ENCODE measurements at places on chromosomes 7 and 10.

DNA sequence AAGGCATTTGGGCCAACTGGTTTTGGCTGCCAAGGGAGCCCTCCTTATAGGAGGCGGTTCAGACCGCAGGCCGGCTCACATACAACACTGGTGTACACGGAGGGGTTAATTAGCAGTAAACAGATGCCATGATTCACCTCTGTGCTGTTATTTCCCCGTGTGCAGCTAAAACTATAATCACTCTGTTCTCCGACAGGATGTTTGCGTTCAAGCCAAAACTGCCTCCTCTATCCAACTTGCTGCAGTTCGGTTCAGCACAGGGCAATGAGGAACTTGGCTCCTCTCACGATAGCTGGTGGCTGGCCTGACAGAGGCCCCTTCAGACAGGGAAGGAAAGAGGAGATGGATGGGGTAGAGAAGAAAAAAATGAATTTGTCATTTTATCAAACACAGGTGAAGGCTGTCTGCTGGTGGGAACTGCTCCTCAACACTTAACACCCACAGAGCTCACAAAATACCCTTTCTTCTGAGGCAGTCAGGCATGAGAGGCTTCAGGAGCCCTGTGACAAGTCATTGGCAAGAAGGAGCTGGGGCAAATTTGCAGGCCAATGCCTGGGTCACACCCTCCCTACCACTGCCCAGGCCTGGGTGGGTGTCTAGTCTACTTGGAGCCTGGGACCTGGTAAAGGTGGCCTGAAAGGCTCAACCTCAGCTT, 24.0 kb downstream of the KCNMA1 start:
- no peak for DNase-seq

DNA sequence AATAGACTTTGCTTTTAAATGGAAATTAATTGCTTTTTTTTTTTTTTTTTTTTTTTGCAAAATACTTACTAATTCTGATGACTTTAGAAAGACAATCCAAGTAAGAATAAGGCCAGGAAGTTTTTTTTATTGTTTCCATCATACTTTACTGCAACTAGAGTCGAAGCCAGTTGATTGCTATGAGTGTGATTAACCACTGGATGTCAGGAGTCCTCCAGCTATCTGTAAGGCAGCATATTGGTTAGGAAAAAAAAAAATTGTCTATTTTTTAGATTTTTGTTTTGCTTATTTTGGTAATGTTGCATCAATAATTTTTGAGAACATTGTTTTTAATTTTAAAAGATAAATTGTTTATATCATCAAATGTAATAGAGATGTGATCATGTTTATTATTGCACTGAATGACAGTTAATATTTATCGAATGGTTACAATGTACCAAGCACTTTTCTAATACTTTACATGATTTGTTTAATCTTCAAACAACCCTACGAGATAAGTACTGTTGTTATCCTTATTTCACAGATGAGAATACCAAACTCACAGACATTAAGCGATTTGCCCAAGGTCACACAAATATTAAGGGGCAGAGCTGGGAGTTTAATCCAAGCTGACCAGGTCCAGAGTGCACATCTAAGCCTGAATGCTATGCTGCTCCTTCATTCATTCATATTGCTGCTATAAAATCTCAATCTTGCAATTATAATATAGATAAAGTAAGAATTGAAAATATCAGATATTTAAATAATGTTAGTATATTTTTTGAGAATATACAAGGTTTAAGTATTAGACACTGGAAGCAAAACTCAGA, 19.9 kb upstream of the LMOD2 start:
- DNase-seq: no peak

- DNase-seq: no peak
These were observed 2.6 kb upstream of the SAMD8 start for GRCh38 chr10:75108684-75109458.

DNA sequence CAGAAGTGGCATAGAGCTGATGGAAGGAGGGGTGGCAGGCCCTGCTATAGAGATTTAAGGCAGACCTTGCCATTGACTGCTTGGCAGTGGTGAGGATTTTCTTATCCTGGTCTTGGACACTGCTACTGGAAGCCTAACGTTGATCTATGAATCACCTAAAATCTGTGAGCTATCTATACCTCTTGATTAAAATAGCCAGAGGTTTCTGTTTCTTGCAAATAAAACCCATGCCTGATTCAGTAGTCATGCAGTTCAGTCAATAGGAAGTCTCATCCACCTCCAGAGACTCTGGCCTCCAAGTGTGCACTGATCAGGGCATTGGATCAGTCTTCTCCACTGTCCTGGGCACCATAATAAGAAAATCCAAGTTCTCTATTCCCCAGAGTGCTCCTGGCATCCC, 286.5 kb downstream of the PTEN start:
- no peak for DNase-seq

- no peak for DNase-seq
These were observed 109.7 kb downstream of the HIP1 start for GRCh38 chr7:75629044-75629443.

- DNase-seq: peak; percentile 50
These were observed 94.8 kb downstream of the CHN2 start for GRCh38 chr7:29289156-29290021.
